ENCODE measurements at places on chromosomes 12 and 14.

- DNase-seq = peak; percentile 92
Measured at GRCh38 chr12:2583091-2583497, 211.7 kb upstream of the FKBP4 start.

DNA sequence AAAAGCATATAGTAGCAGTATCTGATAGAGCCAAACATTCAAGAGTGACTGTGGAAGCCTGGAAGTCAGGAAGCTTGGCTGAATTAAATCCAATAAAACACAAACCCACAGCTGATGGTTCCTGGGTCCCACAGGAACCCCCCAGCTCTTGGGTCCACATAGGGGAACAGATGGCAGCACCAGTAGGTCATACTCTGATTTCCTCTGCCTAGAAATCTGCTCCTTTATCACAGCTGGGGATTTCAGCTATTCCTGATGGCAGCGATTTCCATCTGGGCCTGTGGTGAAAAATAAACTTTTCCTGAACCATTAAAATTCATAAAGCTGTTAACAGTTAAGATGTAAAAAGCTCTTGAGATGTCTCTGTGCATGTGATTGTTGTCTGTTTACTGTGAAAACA is 202.0 kb upstream of the FRMD6 start:
- DNase-seq = no peak

DNA sequence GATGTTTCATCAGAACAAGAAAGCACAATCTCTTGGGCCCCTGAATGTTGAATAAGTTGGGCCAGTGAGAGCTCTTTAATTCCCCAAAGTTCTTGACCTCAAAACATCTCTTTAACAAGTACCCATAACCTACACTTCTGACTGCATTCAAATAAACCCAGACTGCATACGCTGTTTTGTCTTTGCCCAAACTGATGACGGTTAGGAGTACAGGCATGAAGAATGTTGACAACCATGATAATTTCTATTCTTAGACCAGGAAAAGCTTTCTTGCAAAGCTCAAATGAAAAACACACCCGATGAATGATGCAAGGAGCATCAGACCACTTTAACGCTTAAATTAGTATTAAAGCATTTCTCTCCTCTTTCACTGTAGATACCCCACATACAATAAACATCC is 11.7 kb upstream of the RAB3IP start:
- DNase-seq = no peak

- no peak for DNase-seq
Measured at GRCh38 chr12:96526110-96526509, 36.7 kb downstream of the CFAP54 start.

- no peak for DNase-seq
Measured at GRCh38 chr12:76480796-76481195, 78.8 kb downstream of the OSBPL8 start.

- no peak for DNase-seq
Measured at GRCh38 chr12:84070292-84070691, 842.3 kb downstream of the SLC6A15 start.

- peak; percentile 72 for DNase-seq
Measured at GRCh38 chr12:113476176-113476986, 4.7 kb upstream of the LHX5 start.

DNA sequence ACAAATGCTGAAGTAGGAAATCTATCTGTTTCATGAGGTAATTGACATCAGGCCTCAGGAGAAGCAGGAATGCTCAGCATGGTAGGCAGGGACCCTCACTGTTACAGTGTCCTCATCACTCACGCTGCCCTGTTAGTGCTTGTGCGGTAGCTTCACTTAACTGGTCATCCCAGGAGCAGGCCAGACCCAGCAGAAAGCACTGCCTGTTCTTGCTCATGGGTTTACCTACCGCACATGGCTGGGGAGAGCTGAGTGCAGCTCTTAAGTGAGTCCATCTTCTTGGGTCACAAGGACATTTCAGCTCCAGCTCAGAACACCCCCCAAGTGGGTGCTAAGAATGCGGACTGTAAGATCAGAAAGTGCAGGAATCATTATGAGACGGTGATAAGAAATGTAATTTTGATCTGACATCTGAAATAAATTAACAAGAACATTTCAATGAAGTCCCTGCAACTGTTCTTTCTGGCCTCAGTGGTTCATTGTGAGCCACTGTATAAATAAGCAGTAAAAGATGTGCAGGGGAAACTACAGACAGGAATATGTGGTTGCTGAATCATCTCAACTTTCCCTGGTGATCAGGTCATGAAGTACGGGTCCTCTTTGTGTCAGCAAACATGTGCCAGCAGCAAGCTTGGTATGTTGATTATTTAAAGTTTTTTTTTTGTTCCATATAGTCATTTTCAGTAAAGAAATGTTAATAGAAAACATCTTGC is 757.7 kb upstream of the TMEM132C start:
- DNase-seq = no peak

GRCh38 chr12:67758119-67758518 is 109.6 kb downstream of the DYRK2 start:
- DNase-seq = no peak

DNA sequence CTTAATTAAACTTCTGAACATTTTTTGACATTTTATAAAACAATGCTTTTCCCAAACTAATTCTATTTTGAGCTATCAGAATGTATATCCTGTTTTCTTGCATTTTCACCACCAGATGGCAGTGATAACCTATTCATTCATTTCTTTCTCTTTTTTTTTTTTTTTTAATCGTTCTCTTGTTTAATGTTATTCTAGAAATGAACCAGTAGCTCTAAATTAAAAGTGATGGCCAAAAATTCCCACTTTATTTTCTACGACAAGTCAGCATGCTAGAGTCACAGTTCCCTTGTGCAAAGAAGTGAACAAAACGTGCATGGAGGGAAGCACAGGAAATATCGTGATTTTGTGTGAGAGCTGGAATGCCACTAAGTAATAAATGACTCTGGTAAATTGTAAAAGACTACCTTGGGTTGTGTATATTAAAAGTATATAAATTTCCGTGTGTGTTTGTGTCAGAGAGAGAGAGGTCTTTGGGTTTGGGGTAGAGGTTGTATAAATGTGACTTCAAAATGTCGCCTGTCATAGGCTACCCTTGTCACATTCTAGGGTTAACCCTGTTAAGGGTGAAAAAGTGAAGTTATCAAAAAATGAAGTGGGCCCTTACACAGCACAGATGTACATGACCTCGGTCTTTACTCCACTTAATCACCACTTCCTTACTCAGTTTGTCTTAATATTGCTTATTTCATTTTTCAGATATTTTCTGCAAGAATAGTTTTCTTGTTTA is 40.4 kb upstream of the LDHB start:
- DNase-seq = no peak

GRCh38 chr14:38079886-38080285 is 127.8 kb upstream of the SSTR1 start:
- DNase-seq = no peak

Data from endodermal cell (in vitro differentiated cells).